NK-92 treated with Interleukin-12 subunit alpha and Interleukin-12 subunit beta, amount 100 ng/mL, for 24 hours (cell line): ENCODE measurements at places on chromosomes 5 and 9.

- no peak for DNase-seq
These were observed 145.9 kb downstream of the CARTPT start for GRCh38 chr5:71864730-71865601.

DNA sequence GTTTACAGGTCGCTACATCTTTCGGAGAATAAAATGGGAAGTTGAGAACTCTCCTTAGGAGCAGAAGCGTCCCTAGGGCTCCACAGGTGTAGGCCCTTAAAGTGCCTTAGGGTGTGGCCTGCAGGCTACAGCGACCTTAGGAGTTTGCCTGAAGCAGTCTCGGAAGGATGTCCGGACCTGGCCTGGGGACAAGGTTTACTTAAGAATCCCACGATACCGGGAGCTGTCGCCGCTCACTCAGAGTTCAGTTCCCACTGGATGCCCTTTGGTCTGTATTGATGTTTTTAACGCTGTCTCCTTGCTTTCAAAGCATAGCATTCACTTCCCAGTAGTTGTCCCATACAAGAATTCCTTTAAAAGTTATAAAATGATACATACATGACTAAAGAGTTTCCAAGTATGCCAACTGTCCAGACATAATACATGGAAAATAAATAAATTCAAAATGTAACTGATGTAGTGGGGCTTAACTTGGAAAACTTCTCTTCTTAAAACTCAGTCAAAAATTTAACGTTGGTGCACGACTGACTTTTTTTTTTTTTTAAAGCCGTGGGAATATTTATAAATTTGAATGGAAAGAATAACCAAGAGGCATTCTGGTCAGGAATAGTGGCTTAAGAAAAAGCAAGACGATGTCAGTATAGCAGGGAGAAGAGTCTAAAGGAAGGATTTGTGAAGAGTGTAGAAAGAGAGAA lies 848 bp downstream of the RAD50 start:
- DNase-seq = peak; percentile 40

- DNase-seq = no peak
These were observed 174.5 kb upstream of the SLC12A2 start for GRCh38 chr5:127909066-127909465.

GRCh38 chr9:27154908-27155307 lies 45.9 kb downstream of the TEK start:
- DNase-seq = no peak

GRCh38 chr9:97293818-97294217 lies 13.6 kb upstream of the CCDC180 start:
- no peak for DNase-seq

- no peak for DNase-seq
These were observed 49.8 kb upstream of the RPS23 start for GRCh38 chr5:82327941-82328340.

GRCh38 chr5:151572657-151573368 lies 18.3 kb downstream of the FAT2 start:
- DNase-seq = no peak

- no peak for DNase-seq
These were observed 378.0 kb downstream of the LRRC70 start for GRCh38 chr5:62956597-62956996.

DNA sequence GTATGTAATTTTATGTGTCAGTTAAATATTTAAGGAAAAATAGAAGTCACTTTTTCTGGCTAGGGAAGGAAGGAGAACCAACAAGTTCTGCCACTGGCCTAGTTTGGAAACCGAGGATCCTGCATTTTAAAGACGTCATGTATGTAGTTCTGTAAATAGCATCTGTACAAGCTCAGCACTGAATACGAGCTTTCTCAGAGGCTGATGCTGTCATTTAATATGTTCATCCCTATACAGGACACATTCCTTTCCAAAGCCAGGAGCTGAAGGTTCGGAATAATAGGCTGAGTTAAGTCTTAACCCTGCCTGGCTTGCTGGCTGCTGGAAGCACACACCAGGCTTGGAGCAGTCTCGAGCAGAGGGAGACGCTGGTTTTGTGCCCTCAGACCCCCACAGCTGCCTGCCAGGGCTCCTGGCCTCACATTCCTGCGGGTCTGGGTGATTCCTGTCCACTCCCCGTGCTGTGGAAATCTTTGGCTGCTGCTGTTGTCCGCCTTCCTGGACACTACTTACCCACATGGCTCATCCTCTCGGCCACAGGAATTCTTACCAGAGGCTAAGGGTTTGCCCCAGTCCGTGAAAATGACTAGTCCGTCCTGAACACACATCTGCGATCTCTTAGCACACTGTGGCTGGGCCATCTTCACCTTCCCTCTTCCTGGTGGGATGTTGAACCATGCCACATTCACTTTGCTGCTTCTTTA lies 36.6 kb downstream of the SLC46A2 start:
- DNase-seq = no peak

- no peak for DNase-seq
These were observed 602.9 kb upstream of the WWC1 start for GRCh38 chr5:167688341-167689130.

GRCh38 chr5:87400305-87400899 lies 12.3 kb downstream of the CCNH start:
- DNase-seq = no peak

DNA sequence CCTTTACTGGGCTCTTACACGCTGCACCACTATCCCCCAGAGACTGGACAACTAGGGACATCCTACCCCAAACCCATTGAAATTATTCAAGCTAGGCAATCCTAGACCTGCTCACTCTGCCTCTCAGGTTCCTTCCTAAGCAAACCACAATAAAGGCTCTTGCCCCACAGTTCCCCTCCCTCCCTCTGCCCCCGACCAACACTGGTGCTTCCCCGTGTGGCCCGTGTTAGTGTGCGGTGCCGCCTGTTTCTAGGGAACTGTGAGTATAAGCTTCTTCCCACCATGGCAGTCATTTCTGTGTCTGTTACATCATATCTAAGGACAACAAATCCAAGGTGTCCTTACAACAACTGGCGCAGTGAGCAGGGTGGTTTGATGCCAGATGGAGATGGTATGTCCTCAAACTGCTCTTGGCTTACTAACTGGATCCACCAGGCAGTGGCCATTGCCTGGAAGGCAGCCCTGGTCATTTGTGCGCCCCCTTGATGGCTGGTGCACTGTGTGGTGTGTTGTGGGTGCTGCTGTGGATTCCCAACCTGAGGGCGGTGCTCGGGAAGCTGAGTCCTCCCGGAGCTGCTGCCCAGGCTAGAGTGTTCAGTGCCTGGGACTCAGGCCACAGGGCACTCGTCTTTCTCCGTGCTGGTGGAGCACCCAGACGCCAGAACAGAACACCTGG lies 8.4 kb upstream of the MXD3 start:
- no peak for DNase-seq

DNA sequence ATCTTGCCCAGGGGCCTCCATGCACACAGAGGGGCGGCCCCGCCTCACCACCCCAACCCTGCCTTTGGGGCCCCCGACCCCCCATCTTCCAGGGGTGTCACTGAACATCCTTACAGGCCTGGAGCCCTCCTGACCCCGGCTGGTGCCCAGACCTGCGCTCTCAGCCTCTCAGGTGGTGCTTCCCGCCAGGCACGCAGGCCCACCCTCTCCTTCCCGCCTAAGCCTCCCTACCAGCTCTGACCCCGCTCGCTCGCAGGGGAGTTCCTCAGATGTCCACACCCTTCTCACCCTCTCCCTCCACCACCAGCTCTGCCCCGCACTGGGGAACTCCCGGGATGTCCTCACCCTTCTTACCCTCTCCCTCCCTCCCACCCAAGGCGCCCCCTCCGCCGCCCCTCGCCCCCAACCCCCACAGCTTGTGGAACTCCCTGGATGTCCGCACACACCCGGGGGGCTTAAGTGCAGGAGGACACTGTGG lies 12.3 kb upstream of the QRFP start:
- no peak for DNase-seq

GRCh38 chr5:81854915-81855314 lies 104.0 kb upstream of the SSBP2 start:
- DNase-seq = no peak

GRCh38 chr5:154840435-154841272 lies 9.7 kb downstream of the FAXDC2 start:
- no peak for DNase-seq

- no peak for DNase-seq
These were observed 20.4 kb downstream of the XRCC4 start for GRCh38 chr5:83097689-83098231.

GRCh38 chr9:89513837-89514236 lies 15.9 kb upstream of the SEMA4D start:
- no peak for DNase-seq

- no peak for DNase-seq
These were observed 16.4 kb downstream of the TLR4 start for GRCh38 chr9:117720555-117720954.

GRCh38 chr9:136358888-136359287 lies 4.7 kb downstream of the DNLZ start:
- DNase-seq = no peak

GRCh38 chr9:126049896-126050604 lies 276.6 kb upstream of the MVB12B start:
- DNase-seq = no peak

- DNase-seq = no peak
These were observed 18.0 kb upstream of the ATP10B start for GRCh38 chr5:160869989-160870521.

DNA sequence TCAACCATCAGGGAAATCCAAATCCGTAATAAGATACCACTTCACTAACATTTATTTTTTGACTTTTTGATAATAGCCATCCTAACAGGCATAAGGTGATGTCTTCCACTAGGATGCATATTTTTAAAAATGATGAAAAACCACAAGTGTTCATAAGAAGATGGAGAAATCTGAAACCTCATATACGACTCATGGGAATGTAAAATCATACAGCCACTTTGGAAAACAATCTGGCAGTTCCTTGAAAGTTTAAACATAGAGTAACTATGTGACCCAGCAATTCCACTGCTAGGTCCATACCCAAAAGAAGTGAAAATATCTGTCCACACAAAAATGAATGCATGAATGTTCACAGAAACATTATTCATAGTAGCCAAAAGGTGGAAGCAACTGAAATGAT lies 431.0 kb downstream of the ENC1 start:
- no peak for DNase-seq
